ENCODE measurements at places on chromosomes 6 and 20. TPM values are rescaled to one million over a fixed set of nuclear protein-coding genes. Genes with fewer than 3 reads are reported as not detected.

Gene CRISP3
- total RNA-seq, result not detected

Gene KIAA1586
- 15.7 TPM for total RNA-seq

Gene SLC52A3
- total RNA-seq, result not detected

Gene DSE
- 26.1 TPM for total RNA-seq

Gene SH3BGRL2
- 4.7 TPM for total RNA-seq
